ENCODE measurements at places on chromosomes 3 and 15.

DNA sequence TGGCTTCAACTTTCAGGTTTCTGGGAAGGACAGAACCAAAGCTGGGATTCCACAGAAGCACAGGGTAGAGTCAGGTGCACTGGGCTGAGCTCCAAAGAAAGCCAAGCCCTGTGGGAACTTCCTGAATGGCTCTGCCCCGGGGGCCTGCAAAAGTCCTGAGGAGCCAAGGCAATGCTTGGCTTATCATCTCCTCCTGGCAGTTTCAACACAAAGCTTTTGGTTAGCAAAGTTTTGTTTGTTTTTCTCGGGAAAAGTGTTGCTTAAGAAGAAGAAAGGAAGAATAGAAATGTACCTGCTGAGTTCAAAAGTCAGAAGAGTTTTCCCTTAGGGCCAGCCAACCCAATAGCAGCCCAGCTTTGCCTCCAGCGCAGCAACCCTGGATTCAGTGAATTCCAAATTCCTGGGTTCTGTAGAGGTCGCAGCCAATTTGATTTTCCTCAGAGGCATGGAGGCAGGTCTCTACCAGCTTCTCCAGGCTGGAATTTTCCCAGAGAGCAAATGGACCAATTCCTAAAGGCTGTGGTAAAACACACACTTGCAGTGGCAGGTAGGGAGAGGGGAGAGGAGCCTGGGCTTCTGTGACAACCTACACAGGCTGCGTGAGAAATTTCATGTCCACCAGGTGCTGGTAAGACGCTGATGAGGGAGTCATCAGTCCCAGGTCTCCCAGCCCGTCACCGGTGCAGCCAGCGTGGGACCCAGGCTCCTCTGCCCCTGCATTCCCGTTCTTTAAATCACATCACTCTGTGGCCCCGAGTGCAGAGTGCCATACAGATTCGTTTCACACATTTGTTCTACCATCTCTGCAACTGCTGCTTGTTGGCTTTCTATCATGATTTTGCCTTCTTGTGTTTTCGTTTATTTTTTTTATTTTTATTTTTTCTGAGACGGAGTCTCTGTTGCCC is 54.3 kb upstream of the SNRPA1 start:
- no peak for DNase-seq

GRCh38 chr3:133254151-133254550 is 145.7 kb upstream of the BFSP2 start:
- no peak for DNase-seq

- DNase-seq, result no peak
Observed at GRCh38 chr3:13380971-13381370, 39.2 kb downstream of the NUP210 start.

DNA sequence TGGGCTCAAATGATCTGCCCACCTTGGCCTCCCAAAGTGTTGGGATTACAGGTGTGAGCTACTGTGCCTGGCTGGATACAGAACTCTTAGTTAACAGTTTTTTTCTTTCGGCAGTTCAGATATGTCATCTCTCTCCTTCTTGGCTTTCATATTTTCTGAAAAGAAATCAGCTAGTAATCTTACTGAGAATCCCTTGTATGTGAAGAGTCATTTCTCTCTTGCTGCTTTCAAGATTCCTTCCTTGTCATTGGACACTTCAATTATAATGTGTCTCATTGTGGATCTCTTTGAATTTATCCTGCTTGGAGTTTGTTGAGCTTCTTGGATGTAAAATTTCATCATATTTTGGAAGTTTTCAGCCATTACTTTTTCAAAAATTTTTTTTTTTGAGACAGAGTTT is 17.0 kb downstream of the TRIM69 start:
- no peak for DNase-seq

- no peak for DNase-seq
Observed at GRCh38 chr15:65910341-65910740, 41.0 kb downstream of the RAB11A start.

- no peak for DNase-seq
Observed at GRCh38 chr3:44065311-44066094, 176.2 kb upstream of the TOPAZ1 start.

GRCh38 chr3:193711964-193712598 is 119.1 kb downstream of the OPA1 start:
- no peak for DNase-seq

DNA sequence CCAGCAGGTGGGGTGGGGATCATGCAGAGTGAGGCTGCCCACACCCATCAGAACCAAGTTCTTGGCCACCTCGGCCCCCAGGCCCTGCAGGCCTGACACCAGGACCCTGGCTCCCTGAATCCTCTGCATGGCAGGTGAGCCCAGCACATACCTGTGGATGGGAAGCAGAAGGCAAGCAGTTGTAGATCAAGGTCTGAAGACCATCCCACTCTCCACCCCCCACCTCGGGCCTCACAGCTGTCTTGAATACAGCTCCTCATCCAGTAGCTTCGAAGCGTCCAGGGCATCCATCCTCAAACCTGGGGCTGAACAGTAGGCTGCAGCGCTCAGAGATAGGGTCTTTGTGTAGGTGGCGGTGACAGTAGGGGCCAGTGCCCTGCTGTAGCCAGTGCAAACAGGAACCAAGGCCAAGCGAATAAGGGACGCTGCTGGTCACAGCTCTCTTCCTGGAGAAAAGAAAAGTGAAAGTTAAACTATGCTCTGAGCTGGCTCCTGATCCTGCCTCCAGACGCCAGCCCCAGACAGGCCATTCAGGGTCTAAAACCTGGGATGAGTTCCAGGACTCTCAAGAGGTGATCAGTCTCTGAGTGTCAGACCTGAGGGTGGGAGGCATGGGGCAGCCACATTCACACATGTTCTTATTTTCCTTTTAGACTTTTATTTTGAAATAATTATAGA is at the start of gene UBA7:
UBA7 (minus strand) TSS at position 457 of the 678 bp plus-strand sequence; CDS start at position 291, 166 bp downstream.
- peak; percentile 67 for DNase-seq
